Panc1 (cell line): ENCODE measurements at places on chromosomes 1 and 21. TPM values are rescaled to one million over a fixed set of nuclear protein-coding genes. Genes with fewer than 3 reads are reported as not detected.

The ZYG11A gene
- 0.36 TPM for total RNA-seq

The S100A10 gene
- total RNA-seq: 1,621 TPM

The C1orf94 gene
- total RNA-seq: not detected

The IL6R gene
- total RNA-seq: 12.2 TPM

The TFAP2E gene
- total RNA-seq: 3.2 TPM
